Memory B cell (primary cell): ENCODE measurements at places on chromosomes 2 and 18.
A peak's percentile ranks its signal among the peaks of the same experiment; 100 is the strongest.

GRCh38 chr2:209845666-209846065 is 74.0 kb downstream of the UNC80 start:
- H3K4me3 ChIP-seq = no peak overlapping the region
- peaks cover 1% of the 10 kb centered on the region for H3K27me3 ChIP-seq
- H3K36me3 ChIP-seq = no peaks in the 10 kb centered on the region
- H3K27ac ChIP-seq = no peak overlapping the region

DNA sequence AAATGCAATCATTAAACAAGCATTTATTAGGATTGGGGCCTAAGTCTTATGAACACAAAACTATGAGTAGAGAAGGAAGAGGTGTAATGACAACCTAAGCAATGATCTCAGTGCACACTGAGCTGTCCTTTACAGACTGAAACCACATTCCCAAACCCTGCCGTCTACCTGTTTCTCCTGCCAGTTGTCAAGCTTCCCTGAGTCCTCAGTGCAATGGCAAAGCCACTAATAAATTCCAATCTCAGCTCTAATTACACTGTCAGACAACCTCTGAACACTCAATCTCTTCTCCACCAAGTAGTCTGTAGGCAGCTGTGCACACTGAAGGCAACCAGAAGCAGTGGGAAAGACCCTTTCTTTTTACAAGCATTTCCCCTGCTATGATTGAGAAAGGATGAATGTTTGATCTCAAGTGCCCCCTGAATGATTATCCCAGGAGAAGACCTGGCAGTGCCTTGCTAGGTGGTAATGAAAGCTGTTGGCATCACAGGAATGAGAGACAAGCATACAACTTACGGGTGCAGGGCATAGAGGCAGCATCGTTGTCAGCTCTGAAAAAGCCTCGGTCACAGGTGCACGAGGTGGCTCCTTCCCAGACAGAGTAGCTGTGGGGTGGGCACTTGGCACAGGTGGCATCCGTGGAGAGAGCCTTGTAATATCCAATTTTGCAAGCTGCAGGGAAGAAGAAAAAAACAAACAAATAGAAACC is 71.4 kb downstream of the EPHA4 start:
- DNase-seq = no peak
- H3K36me3 ChIP-seq = peaks cover 11% of the 10 kb centered on the region
- no peak overlapping the region for H3K4me3 ChIP-seq
- peaks cover 14% of the 10 kb centered on the region for H3K4me1 ChIP-seq

DNA sequence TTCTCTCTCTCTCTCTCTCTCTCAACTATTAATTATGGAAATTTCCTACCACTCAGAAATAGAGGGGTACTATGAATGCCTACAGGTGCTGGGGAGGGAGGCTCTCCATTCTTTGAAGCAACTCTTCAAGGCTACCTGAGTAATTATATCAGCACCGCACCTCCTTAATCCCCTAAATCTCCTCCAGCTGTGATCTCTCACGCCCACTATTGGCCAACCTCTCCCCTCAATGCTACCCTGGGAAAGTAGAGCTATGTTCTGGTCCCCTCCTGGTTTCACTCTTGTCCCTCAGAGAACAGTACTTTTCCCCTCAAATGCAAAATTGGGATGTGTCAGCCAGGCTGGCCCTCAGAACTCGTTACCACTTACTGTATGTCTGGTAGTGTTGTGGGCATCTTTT is 1.6 kb downstream of the MOCOS start:
- H3K4me1 ChIP-seq = peaks cover 20% of the 10 kb centered on the region
- H3K4me3 ChIP-seq = peak overlapping the region; percentile 83
- DNase-seq = no peak
- peaks cover 16% of the 10 kb centered on the region for H3K27me3 ChIP-seq
- H3K36me3 ChIP-seq = no peaks in the 10 kb centered on the region

DNA sequence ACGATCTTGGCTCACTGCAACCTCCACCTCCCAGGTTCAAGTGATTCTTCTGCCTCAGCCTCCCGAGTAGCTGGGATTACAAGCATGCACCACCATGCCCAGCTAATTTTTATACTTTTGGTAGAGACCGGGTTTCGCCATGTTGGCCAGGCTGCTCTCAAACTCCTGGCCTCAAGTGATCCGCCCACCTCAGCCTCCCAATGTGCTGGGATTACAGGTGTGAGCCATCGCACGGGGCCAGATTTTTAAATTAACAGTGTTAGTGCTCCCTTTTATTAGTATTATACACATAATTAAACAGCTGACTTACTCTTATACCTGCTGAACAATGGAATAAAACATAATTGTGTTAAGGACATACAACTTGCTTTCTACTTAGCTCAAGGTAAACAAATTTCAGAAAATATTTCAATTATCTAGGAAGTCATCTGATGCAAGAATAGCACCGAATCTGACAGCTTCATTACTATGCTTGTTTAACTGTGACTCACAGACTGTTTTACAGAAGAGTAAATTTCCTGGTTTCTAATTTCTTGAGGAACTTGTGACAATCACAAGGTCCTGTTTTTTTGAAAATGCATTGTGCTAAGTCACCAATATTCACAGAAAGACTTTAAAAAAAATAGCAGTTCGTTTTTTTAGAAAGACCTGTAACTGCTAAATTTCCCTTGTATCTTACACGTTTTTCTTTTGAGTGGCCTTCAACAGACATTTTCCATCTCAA is 51.2 kb downstream of the SPIRE1 start:
- H3K27ac ChIP-seq = no peak overlapping the region
- no peaks in the 10 kb centered on the region for H3K36me3 ChIP-seq
- no peaks in the 10 kb centered on the region for H3K4me1 ChIP-seq
- H3K27me3 ChIP-seq = peaks cover 3% of the 10 kb centered on the region

DNA sequence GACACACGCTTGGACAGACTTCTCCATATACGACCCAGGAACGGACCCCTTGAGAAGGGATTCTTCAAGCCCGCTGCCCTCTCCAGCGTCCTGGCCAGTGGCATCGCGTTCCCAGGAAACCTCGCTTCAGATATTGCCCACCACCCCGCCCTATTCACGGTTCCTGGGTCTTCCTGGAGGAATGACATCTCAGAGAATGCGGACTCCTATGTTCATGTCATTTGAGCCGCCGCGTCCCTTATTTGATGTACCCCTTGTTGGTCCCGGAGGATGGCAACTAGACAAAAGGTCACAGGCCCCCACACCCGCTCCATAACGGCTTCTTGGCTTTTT is 588 bp upstream of the CCDC93 start:
- H3K4me3 ChIP-seq = peak overlapping the region; percentile 94
- peaks cover 4% of the 10 kb centered on the region for H3K27me3 ChIP-seq
- peak overlapping the region; percentile 95 for H3K27ac ChIP-seq
- H3K4me1 ChIP-seq = peaks cover 26% of the 10 kb centered on the region

- DNase-seq = no peak
- H3K4me3 ChIP-seq = no peak overlapping the region
- H3K4me1 ChIP-seq = peaks cover 15% of the 10 kb centered on the region
- H3K27ac ChIP-seq = no peak overlapping the region
Measured at GRCh38 chr2:190877436-190877835, 3.2 kb upstream of the GLS start.

DNA sequence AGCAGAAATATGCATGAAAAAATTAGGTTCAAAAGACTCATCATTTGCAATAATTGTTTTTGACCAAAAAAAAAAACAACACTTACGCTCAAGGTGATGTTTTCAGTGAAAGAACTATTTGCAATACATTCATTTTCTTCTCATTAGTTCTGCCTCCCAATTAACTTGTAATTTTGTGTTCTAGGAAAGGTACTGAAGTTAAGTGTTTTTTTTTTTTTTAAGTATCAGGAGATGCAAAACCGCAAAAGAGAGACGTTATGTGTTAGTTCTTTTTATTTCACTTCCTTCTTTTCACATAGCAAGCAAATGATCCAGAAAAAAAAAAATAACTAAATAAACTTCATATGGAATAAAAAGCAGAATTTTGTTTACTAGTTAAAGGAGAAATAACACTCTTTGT is 735.2 kb upstream of the GCFC2 start:
- no peak overlapping the region for H3K27ac ChIP-seq
- no peaks in the 10 kb centered on the region for H3K27me3 ChIP-seq
- no peak for DNase-seq

DNA sequence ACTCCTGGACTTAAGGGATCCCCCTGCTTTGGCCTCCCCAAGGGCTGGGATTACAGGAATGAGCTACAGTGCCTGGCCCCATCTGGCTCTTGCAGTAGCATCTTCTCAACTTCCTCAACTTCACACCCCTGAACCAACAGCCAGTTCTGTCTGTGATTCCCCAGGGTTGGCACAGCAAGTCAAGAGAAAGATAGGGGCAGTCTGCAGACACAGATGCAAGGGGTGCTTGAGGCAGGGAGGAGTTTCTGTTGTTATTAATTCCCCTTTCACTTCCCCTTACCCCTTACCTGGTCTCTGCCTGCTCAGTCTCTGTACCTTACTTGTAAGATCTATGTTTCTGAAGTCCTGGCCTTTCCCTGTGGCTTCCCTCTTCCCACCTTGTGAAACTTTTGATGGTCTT is 54.1 kb upstream of the MEX3C start:
- peak; percentile 49 for DNase-seq
- H3K27ac ChIP-seq = peak overlapping the region; percentile 36
- no peaks in the 10 kb centered on the region for H3K27me3 ChIP-seq

- peaks cover 8% of the 10 kb centered on the region for H3K27me3 ChIP-seq
- peaks cover 15% of the 10 kb centered on the region for H3K4me1 ChIP-seq
- no peaks in the 10 kb centered on the region for H3K36me3 ChIP-seq
- H3K4me3 ChIP-seq = peak overlapping the region; percentile 11
- no peak overlapping the region for H3K27ac ChIP-seq
Measured at GRCh38 chr18:50819027-50819727, 639 bp downstream of the MRO start.

DNA sequence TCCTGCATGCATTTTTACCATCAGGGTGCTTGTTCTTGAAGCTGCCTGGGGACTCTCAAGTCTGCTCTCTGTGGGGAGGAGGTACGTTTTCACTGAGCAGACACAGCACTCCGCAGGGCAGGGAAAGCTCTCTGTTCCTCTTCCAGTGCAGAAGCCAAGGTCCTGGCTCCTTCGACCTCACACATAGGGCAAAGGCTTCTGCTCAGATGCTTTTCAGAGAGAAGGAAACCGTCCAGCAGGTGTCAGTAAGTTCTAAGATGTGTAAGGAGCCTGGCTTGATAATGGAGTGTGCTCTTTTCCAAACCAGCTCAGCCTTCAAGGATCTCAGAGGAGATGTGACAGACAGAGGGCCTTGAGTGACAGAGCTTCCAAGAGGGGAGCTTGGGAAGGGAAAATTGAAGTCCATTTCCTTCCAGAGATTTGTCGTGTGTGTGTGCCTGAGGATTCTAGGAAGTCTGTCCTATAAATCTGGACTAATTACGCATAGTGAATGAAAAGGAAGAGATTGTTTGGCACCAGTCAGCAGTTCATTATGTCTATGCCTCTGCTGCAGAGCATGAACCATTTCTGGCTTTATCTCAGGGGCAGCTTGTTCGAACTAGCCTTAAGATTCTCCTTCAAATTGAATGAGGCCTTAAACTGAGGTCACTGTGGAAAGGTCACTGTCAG is 67.3 kb upstream of the UPP2 start:
- no peaks in the 10 kb centered on the region for H3K4me1 ChIP-seq
- no peak for DNase-seq
- no peak overlapping the region for H3K4me3 ChIP-seq
- H3K27me3 ChIP-seq = peaks cover 3% of the 10 kb centered on the region
- no peak overlapping the region for H3K27ac ChIP-seq

DNA sequence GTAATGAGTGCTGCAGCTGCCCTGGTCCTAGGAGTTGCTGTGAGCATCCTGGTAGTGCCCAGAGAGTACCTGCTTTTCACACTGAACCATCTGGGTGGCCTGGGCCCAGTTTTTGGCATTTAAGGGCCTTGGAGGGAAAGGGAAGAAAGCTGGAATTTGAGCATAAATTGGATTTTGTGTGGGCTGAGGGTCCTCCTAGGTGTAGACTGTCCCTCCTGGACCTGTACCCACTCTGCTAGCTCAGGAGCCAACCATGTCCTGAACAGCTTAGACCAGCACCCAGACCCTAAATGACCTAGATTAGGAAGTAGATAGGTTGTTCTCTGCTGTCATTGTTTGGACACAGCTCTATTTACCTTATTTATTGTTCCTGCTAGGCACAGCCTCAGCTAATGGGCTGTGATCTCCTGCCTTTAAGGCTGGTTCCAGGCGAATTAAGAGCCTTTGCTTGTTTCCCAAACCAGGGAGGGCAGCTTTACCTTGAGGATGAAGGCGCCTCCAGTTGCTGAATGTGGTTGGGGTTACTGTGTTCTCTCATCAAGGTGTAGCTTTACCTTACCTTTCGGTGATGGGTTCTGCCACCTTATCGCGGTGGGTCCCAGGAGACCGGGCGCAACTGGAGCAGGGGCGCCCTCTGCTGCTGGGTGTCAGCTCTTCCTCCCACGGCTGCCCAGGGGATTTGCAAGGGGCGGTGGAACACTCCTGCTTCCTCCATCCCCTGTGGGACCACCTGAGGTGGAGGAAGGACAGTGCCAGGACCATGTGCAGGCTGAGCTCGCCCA is 34.4 kb downstream of the ITGA6 start:
- H3K27ac ChIP-seq = no peak overlapping the region
- H3K27me3 ChIP-seq = peaks cover 2% of the 10 kb centered on the region
- H3K4me3 ChIP-seq = peak overlapping the region; percentile 50
- H3K4me1 ChIP-seq = peaks cover 38% of the 10 kb centered on the region

- H3K4me3 ChIP-seq = no peak overlapping the region
- DNase-seq = no peak
- H3K27ac ChIP-seq = no peak overlapping the region
- no peaks in the 10 kb centered on the region for H3K4me1 ChIP-seq
- no peaks in the 10 kb centered on the region for H3K27me3 ChIP-seq
Measured at GRCh38 chr2:193326296-193326695, 1131.6 kb upstream of the TMEFF2 start.

DNA sequence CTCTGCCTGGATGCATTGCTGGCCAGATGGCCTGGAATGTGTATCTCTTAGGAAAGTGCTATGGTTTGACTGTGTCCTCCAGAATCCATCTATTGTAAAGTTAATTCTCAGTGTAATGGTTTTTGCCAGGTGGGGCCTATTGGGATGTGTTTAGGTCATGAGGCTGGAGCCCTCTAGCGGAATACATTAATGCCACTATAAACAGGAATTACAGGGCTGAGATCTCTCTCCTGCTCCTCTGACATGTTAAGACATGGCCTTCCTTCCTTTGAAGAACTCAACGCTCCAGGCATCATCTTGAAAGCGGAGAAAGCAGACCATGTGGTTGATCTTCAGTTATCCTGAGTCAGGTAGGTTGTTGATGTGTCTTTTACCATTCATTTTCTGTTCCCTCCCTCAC is 276.4 kb downstream of the RPIA start:
- H3K36me3 ChIP-seq = no peaks in the 10 kb centered on the region
- no peaks in the 10 kb centered on the region for H3K27me3 ChIP-seq
- H3K4me3 ChIP-seq = no peak overlapping the region
- DNase-seq = no peak
- no peak overlapping the region for H3K27ac ChIP-seq

- H3K36me3 ChIP-seq = no peaks in the 10 kb centered on the region
- H3K4me3 ChIP-seq = peak overlapping the region; percentile 72
- H3K4me1 ChIP-seq = peaks cover 17% of the 10 kb centered on the region
- DNase-seq = no peak
- peak overlapping the region; percentile 28 for H3K27ac ChIP-seq
Measured at GRCh38 chr2:62099523-62100175, 96.3 kb upstream of the B3GNT2 start.

- DNase-seq = no peak
- H3K27me3 ChIP-seq = no peaks in the 10 kb centered on the region
- H3K4me1 ChIP-seq = peaks cover 2% of the 10 kb centered on the region
- no peak overlapping the region for H3K27ac ChIP-seq
Measured at GRCh38 chr2:43314299-43314927, 88.0 kb upstream of the ZFP36L2 start.
